ENCODE measurements at places on chromosomes 11 and 22.

- no peak for DNase-seq
Observed at GRCh38 chr11:119436093-119436492, 13.1 kb upstream of the THY1 start.

DNA sequence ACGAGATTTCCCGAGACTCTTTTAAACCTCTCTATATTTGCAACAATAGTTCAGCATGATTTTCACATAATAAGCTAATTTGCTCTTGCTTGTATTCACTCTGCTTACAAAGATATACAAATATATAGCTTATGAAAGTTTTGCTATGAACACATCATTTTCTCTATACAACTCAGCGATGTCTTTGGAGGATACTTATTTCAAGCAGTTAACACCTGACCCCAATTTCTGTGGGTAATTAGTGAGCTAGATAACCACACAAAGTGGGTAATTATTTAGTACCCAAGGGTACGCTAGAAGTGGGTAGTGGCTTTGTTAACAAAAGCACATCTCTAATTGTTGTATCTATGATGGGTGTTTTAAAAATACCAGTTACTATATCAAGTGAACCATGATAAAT is 12.3 kb downstream of the BLID start:
- no peak for DNase-seq

GRCh38 chr11:77821349-77821851 is 456 bp downstream of the AAMDC start:
- DNase-seq: no peak

- no peak for DNase-seq
Observed at GRCh38 chr11:27352781-27353180, 10.2 kb downstream of the CCDC34 start.

GRCh38 chr11:11397036-11397415 is 44.0 kb upstream of the CSNK2A3 start:
- no peak for DNase-seq

GRCh38 chr11:19526119-19526518 is 186.5 kb upstream of the NAV2 start:
- DNase-seq: no peak

DNA sequence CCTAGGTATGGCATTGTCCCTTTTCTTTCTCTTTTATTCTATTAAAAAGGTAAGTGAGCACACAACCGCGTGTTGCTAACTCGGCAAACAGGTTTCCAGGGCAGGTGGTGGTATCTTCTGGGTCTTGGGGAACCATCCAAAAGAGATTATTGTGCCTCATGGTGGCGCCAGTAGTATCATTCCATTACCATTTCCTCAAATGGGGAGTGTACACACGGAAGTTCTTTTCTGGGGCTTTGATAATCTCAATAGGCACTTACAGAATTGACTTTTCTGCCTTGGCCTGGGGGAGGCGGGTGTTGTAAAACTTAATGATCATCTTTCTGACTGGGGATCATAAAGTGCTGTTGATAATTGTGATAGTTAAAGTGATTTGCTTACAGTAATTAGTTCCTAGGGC is 234.1 kb downstream of the KIRREL3 start:
- no peak for DNase-seq

DNA sequence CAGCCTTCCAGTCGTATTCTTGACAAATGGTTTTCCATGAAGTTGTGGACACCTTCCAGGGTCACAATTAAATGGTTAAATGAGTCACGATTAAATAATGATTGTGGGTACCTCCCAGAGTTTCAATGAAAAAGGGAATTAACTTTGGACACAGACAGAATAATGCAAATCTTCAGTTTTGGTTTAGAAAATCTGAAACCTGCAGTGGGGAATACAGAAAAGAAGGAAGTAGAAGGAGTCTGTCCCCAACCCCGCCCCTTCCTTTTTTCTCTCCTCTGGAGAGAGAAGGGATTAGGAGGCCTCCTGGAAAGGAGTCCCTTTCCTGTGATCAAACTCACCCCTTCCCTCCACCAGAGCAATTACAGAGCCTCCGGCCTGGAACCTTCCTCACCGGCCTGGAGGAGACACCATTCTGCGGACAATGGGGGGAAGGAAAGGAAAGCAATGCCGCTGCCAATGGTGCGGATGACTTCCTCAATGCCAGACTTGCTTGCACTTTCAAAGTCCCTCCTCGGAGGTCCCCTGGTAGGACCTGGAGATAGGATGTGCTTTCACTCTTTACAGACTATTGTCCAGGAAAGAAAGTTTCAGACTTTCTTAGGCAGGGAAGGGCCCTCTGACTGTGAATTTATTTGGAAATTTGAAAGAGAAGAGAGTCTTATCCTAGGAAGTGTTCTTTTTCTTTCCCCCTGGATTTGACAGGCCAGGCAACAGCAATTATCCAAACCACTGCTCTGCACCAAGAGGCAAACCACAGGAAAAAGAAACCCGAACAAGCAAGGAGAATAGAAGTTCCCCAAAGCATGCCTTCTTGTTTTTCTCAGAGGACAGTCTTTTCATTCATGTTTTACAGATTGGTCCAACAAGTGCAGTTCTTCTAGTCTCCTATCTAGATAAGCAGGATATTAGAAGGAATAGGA is 86.8 kb downstream of the PTPRJ start:
- DNase-seq: peak; percentile 43

DNA sequence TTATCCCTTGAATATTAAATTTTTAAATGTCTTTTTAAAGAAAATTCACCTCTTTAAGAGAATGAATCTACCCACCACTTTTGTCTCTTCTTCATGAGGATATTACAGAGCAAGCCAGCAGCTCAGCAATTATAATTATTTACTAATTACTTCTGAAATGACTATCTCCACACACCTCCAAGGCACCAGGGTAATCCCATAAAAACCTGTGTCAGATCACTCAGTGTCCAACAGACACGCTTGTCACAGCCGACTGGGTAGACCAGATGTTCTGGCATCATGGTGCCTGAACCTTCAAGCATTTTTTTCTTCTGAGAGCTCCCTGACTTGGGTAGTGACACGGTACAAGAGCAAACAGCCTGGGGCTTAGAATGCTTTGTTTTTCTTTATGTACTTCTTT is 61.4 kb downstream of the EFCAB6 start:
- no peak for DNase-seq

DNA sequence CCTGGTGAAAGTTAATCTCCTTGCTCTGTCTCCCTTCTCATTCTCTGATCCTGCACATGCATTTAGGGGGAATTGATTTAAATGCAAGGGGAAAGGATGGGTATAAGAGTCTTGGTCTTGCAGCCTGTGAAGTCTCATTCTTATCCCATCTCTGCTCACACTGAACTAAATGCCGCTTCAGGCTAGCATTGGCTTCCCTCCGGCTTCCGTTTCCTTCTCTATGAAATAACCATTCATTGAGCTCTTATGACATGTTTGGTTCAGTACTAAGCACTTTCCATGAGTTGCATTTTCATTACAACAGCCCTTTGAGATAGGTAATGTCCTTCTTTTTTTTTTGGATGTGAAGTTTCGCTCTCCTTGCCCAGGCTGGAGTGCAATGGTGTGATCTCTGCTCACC is 5.6 kb downstream of the ZBTB16 start:
- no peak for DNase-seq

- DNase-seq: no peak
Observed at GRCh38 chr11:49208006-49208721, at the start of gene FOLH1. Gene FOLH1 (minus strand): TSS chr11:49208602. CDS start chr11:49208409, 193 bp downstream.

GRCh38 chr22:27345691-27346090 is 455.9 kb downstream of the MN1 start:
- DNase-seq: no peak

GRCh38 chr11:7030836-7031235 is 10.6 kb downstream of the NLRP14 start:
- no peak for DNase-seq

DNA sequence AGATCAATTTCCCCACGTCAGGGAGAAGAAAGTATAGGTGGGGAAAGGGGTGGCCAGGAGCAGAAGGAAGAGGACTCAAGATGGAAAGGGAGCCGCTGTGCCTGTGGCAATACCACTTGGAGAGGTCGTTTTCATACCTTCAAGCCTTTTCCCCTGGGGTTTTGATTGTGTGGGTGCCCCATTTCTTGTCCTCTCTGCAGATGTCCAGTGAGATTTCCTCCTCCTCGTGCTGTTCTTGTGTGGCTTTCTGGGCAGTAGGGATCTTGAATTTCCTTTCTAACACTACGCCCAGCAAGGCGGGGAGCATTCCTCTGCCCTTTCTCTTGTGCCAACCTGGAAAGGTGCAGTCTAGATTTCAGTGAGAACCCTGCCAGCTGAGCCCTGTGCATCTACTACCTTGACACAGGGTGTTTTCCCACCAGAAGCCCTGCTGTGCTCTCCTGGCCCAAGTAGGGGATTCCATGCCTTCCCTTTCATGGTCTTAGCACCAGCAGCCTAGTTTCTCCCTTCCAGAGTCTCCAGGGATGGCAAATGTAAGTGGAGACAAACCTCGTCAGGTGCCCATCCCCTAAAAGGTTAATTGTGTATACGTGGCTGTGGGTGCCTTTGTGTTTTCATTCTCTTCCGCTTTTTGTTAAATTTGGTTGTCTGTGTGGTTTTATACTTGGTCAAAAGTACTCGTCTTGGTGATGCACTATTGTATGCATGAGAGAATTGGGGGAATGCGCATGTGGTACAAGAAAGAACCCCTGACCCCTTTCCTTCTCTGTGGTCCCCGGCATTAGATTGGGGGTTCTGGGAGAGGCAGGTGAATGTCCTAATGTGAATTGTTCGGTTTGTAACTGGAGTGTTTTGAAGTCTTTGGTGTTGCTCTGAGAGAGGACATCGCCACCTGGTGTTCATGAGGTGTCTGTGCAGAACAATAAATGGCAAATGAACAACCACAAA is 71.4 kb upstream of the MPEG1 start:
- peak; percentile 69 for DNase-seq

GRCh38 chr22:46774253-46774979 is 12.0 kb downstream of the TBC1D22A start:
- DNase-seq: peak; percentile 93

- no peak for DNase-seq
Observed at GRCh38 chr11:55658031-55658573, 3.9 kb upstream of the OR4C6 start.

DNA sequence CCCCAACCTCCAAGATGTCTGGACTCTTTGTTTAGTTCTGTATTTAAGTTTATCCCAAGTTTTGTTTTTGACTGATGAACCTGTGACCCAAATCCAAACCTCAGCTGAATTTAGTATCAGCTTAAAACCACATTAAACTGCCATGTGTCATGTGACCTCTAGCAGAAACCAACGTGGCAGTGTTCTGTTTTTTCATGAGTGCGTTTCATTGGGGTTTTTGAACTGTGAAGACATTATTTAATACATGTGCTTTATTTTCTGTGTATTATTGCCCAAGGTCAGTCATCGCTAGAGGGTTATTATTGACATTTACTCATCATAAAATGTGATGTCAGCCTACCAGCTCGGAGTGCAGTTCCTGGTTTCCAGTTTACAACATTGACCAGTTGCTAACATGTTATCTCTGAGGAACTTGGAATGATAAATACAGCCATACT is 1.8 kb downstream of the TLCD5 start:
- DNase-seq: peak; percentile 41

- peak; percentile 32 for DNase-seq
Observed at GRCh38 chr11:118914987-118915386, 10.7 kb downstream of the BCL9L start.

GRCh38 chr11:119795231-119795630 is 66.2 kb upstream of the NECTIN1 start:
- DNase-seq: no peak

GRCh38 chr22:42848941-42849550 is 8.0 kb downstream of the ARFGAP3 start:
- no peak for DNase-seq

- DNase-seq: peak; percentile 99
Observed at GRCh38 chr11:78290293-78291176, 101.8 kb downstream of the USP35 start.

DNA sequence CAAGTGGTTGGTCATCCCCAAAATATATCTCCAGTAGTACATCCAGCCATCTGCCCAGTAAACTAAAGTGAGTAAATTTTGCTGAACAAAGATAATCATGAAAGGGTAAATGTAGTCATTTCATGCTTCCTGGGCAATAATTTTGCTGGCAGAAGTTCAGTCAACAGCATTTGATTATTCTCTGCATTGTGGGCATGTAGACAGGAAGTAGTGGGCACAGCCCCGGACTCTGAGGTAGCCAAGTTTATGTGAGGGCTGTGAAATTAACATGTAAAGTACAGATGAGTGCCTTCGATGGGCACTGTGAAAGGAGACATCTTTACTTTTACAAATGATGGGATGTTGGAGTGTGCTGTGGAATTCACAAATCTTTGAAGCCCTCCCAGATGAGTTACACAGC is 312.2 kb upstream of the MTNR1B start:
- no peak for DNase-seq

- DNase-seq: peak; percentile 88
Observed at GRCh38 chr11:10405865-10406592, 49.0 kb upstream of the AMPD3 start.

- no peak for DNase-seq
Observed at GRCh38 chr11:58289266-58289665, 21.2 kb upstream of the OR10W1 start.

GRCh38 chr22:30089655-30089974 is 9.4 kb downstream of the HORMAD2 start:
- DNase-seq: no peak

GRCh38 chr11:64331569-64332371 is 8.2 kb upstream of the CCDC88B start:
- DNase-seq: peak; percentile 90

DNA sequence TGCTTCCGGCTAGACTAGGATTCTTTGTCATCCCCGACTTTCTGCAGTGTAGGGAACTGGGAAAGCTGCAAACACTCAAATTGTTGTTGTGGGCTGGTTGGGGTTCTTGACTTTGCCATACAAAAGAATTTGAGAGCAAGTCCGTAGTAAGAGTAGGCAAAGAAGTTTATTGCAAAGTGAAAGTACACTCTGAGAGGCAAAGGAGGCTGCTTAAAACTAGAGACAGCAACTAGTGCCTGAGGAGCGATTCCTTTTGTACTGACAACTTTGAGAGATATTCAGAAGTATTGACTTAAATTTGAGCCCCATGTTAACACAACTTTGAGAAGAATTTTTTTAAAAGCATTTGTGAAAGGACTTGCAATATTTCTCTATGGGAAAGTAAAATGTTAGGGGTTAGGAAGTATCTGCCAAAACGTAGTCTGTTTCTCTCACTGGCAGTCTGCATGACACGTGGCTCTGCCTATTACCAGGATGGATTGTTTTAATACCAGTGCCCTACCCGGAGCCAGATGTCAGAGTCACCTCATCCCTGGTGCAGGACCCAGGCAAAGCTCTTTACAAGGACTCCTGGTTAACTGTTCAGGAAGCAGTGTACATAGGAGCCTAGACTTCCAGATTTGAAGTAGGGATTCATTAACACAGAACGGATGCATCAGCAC is 85.0 kb upstream of the CLPB start:
- DNase-seq: no peak

GRCh38 chr22:30636226-30637077 is 871 bp downstream of the SLC35E4 start:
- no peak for DNase-seq

GRCh38 chr11:75762885-75763284 is 5.7 kb upstream of the DGAT2 start:
- peak; percentile 51 for DNase-seq

- DNase-seq: no peak
Observed at GRCh38 chr11:131662993-131663392, 292.6 kb downstream of the NTM start.

Measured in inflammatory macrophage (primary cell).